Mammary epithelial cell (primary cell): ENCODE measurements at places on chromosomes 2 and 18. TPM values are rescaled to one million over a fixed set of nuclear protein-coding genes. Genes with fewer than 3 reads are reported as not detected.
A peak's percentile ranks its signal among the peaks of the same experiment; 100 is the strongest.

- peak; percentile 70 for DNase-seq
These were observed 16.2 kb downstream of the SETBP1 start for GRCh38 chr18:44696892-44697291.

DNA sequence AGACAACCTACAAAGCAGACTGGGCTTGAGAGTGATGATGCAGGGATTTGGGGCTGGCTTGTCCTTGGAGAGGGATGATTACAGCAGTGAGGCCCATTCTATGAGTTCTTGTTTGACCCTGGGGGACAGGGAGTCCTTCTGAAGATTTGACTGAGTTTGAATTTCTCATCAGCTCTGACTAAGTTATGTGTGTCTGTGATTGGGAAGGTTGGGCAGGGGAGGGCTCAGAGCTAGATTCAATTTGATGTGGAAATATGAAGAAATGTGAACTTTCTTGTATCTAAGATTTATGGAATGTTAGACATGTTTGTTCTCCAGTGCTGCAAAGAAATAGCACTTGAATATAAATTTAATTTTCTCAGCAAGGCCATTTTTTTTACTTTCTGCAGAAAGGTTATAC is 19.9 kb upstream of the IL1R2 start:
- DNase-seq, result no peak

DNA sequence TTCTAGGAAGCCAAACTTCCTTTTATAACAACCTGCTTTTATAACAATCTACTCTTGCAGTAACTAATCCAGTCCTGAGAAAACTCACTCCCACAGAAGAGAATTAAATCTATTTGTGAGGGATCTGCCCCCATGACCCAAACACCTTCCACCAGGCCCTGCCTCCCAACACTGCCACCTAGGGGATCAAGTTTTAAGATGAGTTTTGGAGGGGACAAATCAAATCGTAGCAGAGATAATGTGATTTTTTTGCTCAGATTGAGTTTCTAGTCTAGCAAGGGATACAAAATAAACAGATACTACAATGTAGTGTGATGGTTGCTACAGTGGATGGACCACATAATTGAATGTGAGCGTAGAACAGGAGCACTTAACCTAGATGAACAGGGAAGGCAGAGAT is 52.2 kb downstream of the NCOA1 start:
- no peak for DNase-seq

DNA sequence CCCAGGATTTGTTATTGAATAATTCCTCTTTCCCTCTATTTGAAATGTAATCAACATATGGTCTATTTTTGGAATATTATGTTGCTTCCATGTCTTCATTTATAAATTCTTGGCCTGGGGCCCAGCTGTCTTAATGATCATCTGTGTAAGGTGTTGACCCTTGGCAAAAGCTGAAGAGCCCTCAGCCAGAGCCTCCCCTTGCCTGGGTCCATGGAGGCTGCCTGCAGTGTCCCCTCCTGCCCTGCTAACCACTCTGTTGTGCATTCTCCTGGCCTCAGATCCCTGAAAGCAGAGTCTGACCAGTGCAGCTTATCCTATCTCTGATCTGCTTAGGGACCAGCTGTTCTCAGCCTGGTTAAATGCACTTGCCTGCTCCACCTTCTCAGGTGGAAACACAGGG is 226.1 kb upstream of the APCDD1 start:
- DNase-seq, result no peak

DNA sequence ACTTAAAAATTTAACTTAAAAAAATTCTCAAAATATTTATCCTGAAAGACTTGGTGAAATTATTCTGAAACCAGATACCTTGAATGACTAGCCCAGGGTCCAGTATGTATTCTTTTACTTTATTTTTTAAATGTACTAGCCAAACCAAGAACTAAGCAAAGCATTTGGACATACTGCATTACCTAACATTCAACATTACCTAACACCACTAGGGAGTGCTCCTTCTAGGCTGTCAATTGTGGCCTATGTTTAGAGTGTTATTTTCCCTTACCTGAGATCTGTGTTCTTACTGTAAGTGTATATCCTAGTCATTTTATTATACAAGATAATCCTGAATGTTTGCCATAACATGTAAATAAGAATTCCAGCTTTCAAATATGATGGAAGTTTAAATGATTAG is 496.6 kb downstream of the PTPRM start:
- no peak for DNase-seq

DNA sequence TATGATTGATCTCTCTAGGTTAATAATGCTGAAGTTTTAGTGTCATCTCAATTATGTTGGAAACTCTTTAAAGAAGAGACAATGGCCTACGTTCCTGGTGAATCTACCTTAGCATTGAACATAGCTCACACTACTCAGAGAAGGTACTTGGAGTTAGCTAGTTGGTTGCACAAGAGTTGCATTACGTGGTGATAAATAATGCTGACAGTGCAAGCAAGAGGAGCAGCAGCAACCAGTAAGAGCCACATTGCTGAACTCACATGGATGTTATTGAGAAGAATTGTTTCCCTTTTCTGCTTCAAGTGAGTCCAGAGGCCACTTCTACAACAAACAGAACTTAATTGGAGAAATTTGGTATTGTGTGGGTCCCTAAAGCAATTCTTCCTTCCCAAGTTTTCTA is 737.1 kb downstream of the TDRD15 start:
- DNase-seq, result no peak

Gene HS6ST1
- 13.2 TPM for polyA plus RNA-seq

Gene BOK
- 23.3 TPM for polyA plus RNA-seq
